Heart left ventricle (tissue), 16 donors: ENCODE measurements at places on chromosomes 3 and 15.

DNA sequence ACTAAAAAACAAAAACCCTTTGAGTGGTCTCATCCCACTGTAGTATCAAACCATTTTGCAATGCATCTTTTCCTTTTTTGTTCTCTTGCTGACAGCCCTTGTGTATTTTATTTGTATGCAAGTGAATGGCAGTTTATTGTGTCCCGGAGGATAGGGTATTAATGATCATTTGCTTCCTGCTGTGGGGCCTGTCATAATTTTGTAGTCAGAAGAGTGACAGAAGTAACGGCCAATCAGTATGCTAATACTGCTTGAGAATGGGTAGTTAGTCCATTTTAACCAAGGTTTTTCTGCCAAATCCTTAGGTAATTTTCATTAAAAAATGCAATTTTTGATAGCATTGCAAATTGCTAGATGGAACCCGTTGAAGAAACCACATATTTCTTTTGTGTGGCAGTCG is 75.5 kb upstream of the PLSCR5 start:
- no peak overlapping the region for H3K27ac ChIP-seq
- no peak overlapping the region for H3K4me3 ChIP-seq
- H3K36me3 ChIP-seq, result no peaks in the 10 kb centered on the region
- H3K27me3 ChIP-seq, result no peaks in the 10 kb centered on the region
- peaks cover 4% of the 10 kb centered on the region for H3K4me1 ChIP-seq

GRCh38 chr3:162970292-162970691 is 1473.7 kb downstream of the OTOL1 start:
- H3K4me1 ChIP-seq, result no peaks in the 10 kb centered on the region
- H3K27me3 ChIP-seq, result no peaks in the 10 kb centered on the region
- no peak for DNase-seq
- no peak overlapping the region for H3K4me3 ChIP-seq
- H3K27ac ChIP-seq, result no peak overlapping the region
- no peaks in the 10 kb centered on the region for H3K36me3 ChIP-seq

- no peak overlapping the region for H3K27ac ChIP-seq
- no peaks in the 10 kb centered on the region for H3K36me3 ChIP-seq
- H3K4me1 ChIP-seq, result no peaks in the 10 kb centered on the region
- no peak for DNase-seq
- no peak overlapping the region for H3K4me3 ChIP-seq
Measured at GRCh38 chr3:143718463-143718862, 129.8 kb downstream of the SLC9A9 start.

DNA sequence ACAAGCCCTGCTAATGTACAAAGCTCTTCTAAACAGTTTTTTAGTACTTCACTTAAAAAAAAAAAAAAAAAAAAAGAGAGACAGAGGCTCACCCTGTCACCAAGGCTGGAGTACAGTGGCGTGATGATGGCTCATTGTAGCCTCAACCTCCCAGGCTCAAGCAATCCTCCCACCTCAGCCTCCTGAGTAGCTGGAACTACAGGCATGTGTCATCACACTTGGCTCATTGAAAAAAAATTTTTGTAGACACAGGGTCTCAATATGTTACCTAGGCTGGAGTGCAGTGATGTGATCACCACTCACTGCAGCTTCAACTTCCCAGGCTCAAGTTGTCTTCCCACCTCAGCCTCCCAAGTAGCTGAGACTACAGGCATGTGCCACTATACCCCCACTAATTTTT is 47.6 kb upstream of the HEG1 start:
- no peak overlapping the region for H3K27ac ChIP-seq
- no peaks in the 10 kb centered on the region for H3K27me3 ChIP-seq
- peaks cover 6% of the 10 kb centered on the region for H3K4me1 ChIP-seq
- H3K36me3 ChIP-seq, result no peaks in the 10 kb centered on the region

DNA sequence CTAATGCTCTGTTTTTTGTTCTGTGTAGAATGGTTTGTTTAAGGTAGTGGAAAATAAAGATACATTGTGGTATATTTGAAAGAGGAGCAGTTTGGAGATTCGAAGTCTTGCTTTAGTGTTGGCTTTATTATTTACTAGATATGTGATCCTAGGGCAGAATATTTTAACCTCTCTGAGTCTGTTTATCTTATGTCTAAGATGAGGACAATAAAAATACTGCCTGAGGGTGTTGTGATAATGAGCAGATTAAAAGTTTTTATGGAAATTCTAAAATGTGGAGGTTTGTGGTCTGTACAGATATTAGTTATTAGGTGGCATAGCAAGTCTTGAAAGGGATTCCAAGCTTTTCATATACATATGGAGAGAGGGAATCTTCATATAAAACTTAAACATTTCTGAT is 15.0 kb downstream of the TCF12 start:
- no peak overlapping the region for H3K27ac ChIP-seq
- no peaks in the 10 kb centered on the region for H3K4me1 ChIP-seq
- DNase-seq, result no peak
- H3K4me3 ChIP-seq, result no peak overlapping the region
- H3K36me3 ChIP-seq, result no peaks in the 10 kb centered on the region
